Stimulated activated effector memory CD8-positive, alpha-beta T cell treated with anti-CD3 and anti-CD28 coated beads, Interleukin-12 subunit alpha, Interleukin-12 subunit beta, amount 100 ng/mL, for 72 hours (primary cell): ENCODE measurements at places on chromosomes 11 and 22.

- DNase-seq, result no peak
Measured at GRCh38 chr11:126782810-126783209, 217.8 kb downstream of the KIRREL3 start.

DNA sequence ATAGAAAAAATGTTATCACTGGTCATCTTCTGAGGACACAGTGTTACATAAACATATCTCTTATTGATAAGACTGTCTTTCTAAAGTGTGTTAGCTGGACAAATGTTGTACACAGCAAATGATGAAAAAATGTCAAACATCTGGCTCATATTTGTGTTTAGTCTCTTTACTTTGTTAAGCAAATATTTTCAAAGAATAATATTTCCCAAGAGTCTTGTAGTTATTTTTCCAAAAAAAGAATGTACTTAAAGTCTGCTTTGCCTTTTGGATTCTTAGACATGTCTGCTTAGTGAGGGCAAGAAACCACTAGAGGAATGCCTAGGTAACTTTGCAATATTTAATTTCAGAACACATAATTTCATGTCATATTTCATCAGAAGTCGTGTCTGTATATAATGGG lies 23.9 kb upstream of the CCDC179 start:
- DNase-seq, result no peak

DNA sequence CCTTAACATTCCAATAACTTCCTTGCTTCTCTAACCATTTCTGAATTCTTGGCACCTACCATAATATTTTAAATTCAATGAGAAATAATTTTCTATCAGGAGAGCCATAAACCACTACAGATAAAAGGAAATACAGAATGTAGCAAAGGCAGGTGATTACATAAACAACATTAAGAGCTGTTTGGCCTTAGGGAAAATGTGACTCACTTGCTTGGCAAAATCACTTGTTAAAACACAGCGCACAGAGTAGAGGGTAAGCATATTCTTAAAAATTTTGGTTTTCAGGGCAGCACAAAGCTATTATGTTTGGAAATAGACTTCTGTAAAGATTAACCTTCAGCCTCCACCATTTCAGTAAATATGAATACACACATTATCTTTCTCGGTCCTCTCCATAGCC lies 26.4 kb downstream of the IZUMO1R start:
- DNase-seq, result no peak

GRCh38 chr11:45834298-45834756 lies 12.9 kb upstream of the CRY2 start:
- peak; percentile 10 for DNase-seq

GRCh38 chr11:33655842-33656600 lies 44.6 kb downstream of the C11orf91 start:
- DNase-seq, result no peak

DNA sequence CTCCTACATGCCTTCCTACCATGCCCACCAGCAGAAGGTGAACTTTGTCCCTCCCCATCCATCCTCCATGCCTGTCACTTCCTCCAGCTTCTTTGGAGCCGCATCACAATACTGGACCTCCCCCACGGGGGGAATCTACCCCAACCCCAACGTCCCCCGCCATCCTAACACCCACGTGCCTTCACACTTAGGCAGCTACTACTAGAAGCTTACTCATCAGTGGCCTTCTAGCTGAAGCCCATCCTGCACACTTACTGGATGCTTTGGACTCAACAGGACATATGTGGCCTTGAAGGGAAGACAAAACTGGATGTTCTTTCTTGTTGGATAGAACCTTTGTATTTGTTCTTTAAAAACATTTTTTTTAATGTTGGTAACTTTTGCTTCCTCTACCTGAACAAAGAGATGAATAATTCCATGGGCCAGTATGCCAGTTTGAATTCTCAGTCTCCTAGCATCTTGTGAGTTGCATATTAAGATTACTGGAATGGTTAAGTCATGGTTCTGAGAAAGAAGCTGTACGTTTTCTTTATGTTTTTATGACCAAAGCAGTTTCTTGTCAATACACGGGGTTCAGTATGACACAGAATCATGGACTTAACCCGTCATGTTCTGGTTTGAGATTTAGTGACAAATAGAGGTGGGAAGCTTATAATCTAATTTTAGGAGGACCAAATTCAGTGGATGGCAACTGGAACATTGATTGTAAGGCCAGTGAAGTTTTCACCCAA lies 56.1 kb downstream of the KCNJ1 start:
- no peak for DNase-seq

GRCh38 chr22:48494256-48494967 lies 1333.3 kb downstream of the BRD1 start:
- DNase-seq, result no peak

DNA sequence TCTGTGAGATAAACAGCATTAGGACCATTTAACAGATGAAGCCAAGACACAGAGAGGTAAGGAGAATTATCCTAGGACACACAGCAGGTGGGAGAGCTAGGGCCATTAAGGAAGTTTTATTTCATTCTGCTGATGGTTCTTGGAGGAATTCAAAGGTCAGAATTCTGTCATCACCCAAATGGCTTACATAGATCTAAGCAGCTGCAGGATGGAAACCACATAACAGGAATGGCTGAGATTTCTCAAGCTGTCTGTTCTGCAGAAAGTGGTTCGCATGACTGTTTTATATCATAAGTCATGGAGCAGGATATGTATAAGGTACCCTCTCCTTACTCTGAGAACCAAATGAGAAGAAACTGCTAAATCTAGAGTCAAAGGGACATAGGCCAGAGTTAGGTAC lies 163.2 kb upstream of the NARS2 start:
- DNase-seq, result no peak

GRCh38 chr11:88535266-88535665 lies 197.7 kb upstream of the CTSC start:
- no peak for DNase-seq

DNA sequence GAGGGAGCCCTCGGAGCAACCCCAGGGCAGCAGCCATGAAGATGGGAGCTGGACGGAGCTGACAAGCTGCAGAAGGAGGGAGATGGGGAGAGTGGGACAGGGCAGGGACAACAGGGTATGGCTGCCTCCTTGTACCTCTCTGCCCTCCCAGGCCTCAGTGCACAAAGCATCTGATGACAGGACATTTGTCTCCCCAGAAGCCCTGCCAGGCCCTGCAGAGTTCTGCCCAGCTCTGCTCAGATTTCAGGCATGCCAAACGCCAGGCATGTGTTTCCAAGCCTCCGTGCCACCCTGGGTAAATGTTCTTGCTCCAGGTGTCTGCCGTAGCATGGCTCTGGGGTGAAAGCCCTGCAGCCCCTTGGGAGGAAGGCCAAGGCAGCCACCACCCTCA lies 1.1 kb upstream of the IFITM10 start:
- no peak for DNase-seq

GRCh38 chr22:24543185-24543601 lies 11.7 kb downstream of the GUCD1 start:
- DNase-seq, result no peak

GRCh38 chr22:39466228-39467006 lies 9.6 kb downstream of the MGAT3 start:
- no peak for DNase-seq

- no peak for DNase-seq
Measured at GRCh38 chr11:47259232-47259977, 1.6 kb downstream of the NR1H3 start.

DNA sequence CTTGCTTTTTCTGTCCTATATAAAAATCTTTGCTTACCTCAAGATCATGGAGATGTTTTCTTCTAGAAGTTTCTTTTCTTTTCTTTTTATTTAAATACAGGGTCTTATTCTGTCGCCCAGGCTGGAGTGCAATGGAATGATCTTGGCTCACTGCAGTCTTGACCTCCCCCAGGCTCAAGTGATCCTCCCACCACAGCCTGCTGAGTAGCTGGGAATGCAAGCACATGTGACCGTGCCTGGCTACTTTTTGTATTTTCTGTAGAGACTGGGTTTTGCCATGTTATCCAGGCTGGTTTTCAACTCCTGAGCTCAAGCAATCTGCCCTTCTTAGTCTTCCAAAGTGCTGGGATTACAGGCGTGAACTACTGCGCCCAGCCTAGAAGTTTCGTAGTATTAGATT lies 45.3 kb downstream of the USP35 start:
- DNase-seq, result no peak

DNA sequence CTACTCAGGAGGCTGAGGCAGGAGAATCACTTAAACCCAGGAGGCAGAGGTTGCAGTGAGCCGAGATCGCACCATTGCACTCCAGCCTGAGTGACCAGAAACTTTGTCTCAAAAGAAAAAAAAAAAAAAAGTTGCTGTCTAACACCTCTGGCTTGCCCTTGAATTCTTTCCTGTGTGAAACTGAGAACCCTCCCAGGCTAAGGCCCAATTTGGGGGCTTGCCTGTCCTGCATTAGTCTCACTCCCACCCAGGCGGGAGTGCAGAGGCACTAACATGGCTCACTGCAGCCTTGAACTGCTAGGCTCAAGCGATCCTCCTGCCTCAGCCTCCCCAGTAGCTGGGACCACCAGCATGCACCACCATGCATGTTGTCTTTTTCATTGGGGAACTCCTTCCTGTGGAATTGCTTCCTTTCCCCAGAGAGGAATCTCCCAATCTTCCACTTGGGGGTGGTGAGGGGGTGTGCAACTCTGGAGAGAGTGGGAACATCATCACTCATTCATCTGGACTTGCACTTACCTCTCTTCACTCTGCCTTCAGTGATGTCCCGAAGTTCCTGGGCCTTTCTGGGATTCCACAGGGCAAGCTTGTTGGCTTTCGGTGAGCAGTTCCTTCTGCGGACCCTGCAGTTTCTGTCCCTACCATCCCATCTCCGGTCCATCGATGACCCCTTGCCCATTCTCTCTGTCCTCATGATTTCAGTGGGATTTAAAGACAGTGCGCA lies 62.1 kb upstream of the CREB3L1 start:
- DNase-seq, result no peak

GRCh38 chr22:49079743-49080500 lies 747.8 kb downstream of the BRD1 start:
- no peak for DNase-seq

- DNase-seq, result no peak
Measured at GRCh38 chr11:12449961-12450715, 72.8 kb downstream of the PARVA start.

- DNase-seq, result no peak
Measured at GRCh38 chr22:21445437-21446127, 21.6 kb upstream of the TMEM191C start.

GRCh38 chr22:17242641-17243040 lies 23.4 kb upstream of the ADA2 start:
- DNase-seq, result no peak

DNA sequence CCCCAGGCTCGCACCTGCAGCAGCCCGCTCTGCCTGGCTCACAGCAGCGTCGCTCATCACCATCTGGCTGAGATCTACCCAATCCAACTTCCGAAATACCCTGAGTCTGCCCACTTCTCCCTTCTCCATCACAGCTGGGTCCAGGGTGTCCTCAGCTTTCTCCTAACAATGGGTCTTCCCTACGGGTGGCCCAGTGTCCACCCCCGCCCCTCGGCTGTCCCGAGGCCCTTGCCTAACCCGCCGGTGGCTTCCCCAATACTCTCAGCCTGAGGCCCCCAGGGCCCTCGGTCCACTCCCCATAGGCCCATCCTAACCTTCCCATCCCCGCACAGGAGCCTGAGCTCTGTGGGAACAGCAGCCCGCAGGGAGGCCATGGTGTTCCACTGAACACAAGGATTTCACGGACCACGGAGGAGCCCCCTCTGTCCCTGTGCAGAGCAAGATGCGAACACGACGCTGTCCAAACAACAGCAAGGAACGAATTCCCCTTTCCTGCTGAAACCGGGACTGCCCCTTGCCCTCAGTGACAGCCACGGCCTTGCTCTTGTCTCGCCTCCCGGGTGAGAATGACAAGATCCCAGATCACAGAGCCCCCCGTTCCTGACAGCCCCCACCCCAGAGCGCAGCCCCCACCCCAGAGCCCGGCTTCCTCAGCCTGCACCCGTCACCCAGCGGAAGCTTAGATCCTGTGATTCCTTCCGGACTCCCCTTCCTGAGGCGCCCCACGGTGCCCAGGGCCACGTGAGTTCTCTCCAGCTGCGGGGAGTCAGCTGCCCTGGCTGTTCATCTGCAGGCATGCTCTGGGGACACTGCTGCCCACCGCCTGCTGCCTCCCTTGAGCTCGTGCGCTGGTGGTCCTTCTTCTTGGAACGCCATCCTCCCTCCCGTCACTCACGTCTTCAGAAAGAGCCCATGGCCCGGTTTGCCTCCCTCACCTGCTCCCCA lies 48.8 kb upstream of the CARS1 start:
- no peak for DNase-seq

GRCh38 chr11:84675396-84676025 lies 951.6 kb downstream of the DLG2 start:
- no peak for DNase-seq

DNA sequence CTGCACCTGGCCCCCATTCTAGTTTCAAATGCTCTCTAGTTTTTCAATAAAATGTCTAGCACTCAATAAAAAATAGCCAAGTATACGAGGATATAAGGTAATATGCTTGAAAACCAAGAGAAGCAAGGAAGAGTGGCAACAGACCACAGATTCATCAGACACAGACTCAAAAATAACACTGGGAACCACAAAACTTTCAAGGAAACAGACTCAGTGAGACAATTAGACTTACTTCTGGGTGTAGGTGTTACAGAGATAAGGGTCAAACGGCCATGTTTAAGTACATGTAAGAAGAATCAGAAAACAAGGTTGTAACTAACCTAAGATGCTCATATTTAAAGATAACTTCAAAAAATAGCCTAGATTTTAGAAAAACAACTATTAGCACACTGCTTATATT lies 67.0 kb downstream of the TRMU start:
- DNase-seq, result no peak

DNA sequence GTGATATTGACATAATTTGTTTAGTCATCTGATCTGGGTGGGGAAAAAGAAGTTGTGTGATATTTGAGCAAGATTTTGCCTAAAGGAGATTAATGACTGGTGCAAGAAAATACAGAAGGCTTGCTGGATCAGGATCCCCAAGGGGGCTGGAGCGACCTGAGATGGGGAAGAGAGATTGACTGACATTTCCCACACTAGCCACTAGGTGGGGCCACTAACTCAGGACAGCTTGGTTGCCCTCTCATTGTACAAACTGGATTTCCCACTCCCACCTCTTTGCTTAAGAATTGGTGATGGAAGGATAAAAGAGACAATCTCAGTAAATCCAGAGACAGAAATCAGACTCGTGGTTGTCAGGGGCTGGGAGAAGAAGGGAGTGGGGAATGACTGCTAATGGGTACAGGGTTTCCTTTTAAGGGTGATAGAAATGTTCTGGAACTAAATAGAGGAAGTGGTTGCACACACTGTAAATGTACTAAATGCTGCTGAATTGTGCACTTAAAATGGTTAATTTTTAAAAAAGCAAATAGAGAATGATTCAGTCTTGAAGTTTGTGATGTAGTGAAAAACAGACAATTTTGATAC lies 50.7 kb downstream of the CTTN start:
- DNase-seq, result no peak

DNA sequence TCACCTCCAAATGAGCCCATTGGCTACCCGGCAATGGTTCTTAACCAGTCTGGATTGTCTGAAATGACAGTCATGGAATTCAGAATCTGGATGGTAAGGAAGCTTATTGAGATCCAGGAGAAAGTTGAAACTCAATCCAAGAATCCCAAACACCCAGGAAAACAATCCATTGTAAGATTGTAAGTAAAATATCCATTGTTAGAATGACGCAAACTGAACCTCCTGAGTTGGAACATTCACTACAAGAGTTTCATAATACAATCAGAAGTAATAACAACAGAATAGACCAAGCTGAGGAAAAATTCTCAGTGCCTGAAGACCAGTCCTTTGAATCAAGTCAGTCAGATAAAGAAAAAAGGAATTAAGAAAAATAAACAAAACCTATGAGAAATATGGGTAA lies 22.1 kb downstream of the OR8G5 start:
- no peak for DNase-seq
